ENCODE measurements at places on chromosomes 2 and 18.
A peak's percentile ranks its signal among the peaks of the same experiment; 100 is the strongest.

DNA sequence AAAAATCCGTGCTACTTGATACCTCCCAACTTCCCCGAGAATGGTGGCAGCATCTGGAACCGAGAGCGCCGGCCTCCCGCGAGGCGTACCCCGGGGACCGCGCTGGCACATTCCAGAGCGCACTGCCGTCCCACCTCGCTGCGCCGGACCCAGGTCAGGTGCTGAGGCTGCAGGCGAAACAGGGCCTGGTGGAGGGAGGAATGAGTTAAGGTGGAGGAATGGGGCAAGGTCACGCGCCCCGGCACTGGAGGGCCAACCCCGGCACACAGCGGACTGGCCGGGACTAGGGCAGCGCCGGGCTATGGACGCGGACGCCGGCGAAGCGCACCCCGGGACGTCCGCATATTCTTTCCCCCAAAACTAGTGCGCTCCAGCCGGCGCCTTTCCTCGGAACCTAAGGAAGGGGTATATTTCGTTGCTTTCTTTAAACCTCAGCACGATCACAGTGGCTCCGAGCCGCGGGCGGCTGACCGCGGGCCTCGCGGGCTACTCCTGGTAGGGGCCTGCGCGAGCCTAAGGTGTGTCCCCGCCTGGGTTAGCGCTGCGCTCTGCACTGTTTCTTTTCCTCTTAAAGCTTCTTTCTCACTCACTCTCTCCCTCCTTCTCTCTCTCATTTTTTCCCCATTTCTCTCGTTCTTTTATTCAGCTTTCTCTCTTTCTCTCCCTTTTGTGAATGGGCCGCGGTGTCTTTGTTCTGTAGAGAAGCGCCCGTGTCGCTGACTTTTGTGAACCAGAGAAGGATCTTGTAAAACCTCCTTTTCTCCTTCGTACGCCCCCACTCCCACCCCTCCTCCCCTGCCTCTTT lies 2.1 kb upstream of the OTX1 start:
- DNase-seq, result no peak

GRCh38 chr2:46170611-46171350 lies 126.4 kb upstream of the EPAS1 start:
- DNase-seq, result no peak

DNA sequence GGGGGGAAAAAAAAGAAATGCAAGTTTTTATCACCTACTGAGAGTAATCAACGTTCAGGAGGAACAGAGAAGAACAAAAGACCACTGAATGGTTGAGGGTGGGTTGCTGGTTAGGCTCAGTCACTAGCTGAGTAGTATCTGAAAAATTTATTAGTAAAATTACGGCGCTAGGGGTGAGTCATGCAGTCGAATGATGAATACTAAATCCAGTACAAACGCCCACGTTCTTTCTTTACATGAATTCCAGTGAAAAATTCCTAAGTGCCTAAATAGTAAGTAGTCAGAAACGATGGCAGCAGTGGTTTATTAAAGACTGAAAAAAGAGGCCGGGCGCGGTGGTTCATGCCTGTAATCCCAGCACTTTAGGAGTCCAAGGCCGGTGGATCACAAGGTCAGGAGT lies 52.0 kb downstream of the TEKT4 start:
- no peak for DNase-seq

GRCh38 chr18:69127873-69128500 lies 272.7 kb upstream of the DOK6 start:
- no peak for DNase-seq

DNA sequence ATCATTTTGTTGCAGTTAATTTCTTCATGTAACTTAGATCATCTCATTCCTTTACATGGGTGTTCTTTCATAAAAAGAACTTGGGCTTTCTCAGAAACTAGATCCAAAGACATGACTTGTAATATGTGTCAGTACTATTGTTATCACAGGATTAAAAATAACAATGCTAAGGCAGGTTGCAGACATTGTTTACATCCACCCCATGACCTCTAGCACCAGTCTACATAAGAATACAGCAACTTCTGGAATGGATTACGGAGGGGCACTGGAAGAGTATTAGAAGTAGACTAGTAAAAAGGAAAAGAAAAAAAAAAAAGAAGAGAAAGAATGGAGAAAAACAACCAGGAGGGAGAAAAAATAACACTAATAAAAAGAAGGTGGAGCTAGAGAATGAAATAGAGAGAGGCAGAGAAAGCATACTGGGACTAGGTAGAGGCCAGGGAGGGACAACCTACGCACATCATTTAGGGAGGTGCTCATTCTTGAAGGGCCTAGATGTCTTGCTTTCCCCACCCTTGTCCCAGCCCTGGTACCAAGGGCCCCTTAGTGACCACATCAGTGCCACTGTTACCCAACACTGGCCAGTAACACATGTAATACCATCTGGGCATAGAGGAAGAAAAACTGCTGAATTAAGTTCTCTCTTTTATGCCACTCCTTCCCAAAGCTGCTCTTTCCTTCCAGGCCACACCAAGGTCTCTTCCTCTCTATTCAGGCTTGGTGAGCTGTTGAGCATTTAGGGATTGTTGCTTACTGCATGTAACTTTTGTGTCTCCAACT lies 70.6 kb upstream of the KLF7 start:
- DNase-seq, result no peak

DNA sequence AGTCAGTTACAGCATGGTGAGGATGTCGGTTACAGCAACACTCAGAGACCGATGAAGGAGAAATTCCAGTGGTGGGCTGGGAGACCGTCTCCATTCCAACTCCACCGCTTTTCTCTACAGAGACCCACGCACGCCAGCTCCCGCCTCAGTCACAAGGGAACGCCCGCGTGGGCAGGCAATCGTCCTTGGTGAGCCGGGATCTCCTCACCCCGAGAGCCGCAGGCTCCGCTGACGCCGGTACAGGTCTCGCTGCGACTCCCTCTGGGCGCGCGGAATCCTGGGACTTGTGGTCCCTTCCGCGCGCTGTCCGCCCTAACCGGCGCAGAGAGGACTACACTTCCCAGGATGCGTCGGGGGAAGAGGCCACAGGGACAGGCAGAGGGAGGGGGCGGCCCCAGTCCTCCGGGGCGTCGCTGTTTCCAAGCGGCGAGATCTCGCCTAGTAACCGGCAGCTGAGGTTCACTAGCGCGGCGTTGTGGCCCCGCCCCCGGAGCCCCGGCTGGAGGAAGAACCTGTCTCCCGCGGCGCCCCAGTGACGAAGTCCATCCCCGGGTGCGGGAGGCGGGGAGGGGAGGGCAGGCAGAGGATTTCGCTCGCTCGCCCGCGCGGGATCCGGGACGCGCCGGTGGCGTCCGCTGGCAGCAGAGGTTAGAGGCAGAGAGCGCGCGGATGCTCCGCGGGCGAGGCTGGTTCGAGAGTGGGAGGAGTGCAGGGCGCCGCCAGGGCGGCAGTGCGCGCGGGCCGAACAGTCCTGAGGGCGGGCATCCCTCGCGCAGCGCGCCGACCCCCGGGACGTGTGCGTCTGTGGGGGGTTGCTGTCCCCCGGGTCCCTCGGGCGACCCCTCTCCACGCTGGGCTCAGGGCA lies at the start of gene EML6:
EML6 (plus strand) TSS at position 532 of the 865 bp plus-strand sequence. CDS start 1,400 bp downstream, outside the sequence.
- peak; percentile 98 for DNase-seq

GRCh38 chr2:57516698-57517340 lies 529.8 kb upstream of the VRK2 start:
- no peak for DNase-seq

- no peak for DNase-seq
Observed at GRCh38 chr2:201220102-201220570, 37.2 kb downstream of the CASP10 start.

DNA sequence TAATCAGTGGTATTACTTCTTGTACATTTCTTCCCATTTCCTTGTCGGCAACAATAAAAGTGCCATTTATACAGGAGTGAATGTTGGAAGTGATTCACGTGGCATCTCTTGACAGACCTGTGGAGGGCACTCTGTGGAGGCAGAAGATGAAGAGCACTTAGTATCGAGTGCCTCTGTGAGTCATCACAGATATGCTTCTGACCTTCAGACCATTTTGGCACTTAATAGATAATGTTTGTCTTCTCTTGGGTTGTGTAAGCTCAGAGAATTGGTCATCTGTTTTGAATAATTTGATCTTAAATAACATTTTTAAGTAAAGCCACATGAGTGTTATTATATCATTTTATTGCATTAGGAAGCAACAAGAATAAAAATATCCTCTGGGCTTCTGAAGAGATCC lies 305.5 kb downstream of the PTPRM start:
- no peak for DNase-seq

- no peak for DNase-seq
Observed at GRCh38 chr2:144454466-144455287, 65.2 kb downstream of the ZEB2 start.

GRCh38 chr18:39062426-39062825 lies 1496.8 kb upstream of the CELF4 start:
- DNase-seq, result no peak

DNA sequence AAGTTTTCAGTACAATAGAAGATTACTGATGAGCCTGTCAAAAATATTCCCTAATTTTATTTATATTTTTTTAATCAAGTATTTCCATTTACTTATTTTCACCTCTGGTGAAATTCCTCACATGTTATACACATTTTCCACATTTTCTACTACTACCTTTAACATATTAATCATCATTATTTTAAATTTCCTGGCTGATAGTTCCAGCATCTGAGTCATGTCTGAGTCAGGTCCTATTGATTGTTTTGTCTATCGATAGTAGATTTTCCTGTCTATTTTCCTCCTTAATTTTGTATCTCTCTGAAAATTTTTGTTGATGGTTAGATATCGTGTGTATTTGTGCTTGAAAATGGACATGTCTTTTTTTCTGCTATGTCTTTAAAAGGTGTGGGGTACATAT lies 211.8 kb upstream of the DSEL start:
- no peak for DNase-seq
